ENCODE measurements at places on chromosomes 3 and 15. TPM values are rescaled to one million over a fixed set of nuclear protein-coding genes. Genes with fewer than 3 reads are reported as not detected.

DNA sequence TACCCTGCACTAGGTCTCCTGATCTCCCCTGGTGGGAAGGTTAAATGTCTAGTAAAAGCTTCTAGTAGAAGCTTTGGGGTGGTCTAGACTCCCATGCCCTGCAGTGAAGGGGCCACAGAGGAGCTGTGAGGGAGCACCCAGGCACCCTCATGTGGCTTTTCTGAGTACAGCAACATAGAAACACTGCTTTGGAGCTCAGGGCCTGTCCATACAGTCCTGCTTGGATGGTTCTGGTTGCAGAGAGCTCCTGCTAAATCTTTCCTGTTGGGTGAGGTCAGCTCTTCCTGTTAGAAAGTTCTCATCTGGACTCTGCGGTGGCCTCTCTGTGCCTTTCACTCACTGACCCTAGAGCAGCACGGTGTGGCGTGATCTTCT, 47.8 kb downstream of the GPD1L start:
- H3K4me3 ChIP-seq = no peak overlapping the region
- H3K27ac ChIP-seq = no peak overlapping the region
- no peaks in the 10 kb centered on the region for H3K4me1 ChIP-seq
- DNase-seq = no peak
- H3K27me3 ChIP-seq = no peaks in the 10 kb centered on the region

C3orf22 gene
- not detected for total RNA-seq

- DNase-seq = peak; percentile 29
- no peaks in the 10 kb centered on the region for H3K36me3 ChIP-seq
- no peak overlapping the region for H3K4me3 ChIP-seq
- H3K4me1 ChIP-seq = peaks cover 10% of the 10 kb centered on the region
- H3K27ac ChIP-seq = peak overlapping the region; percentile 40
Measured at GRCh38 chr3:95705786-95706418, 1108.5 kb upstream of the EPHA6 start.

GRCh38 chr3:153734777-153735551, 386.2 kb upstream of the ARHGEF26 start:
- DNase-seq = no peak
- H3K36me3 ChIP-seq = peaks cover 10% of the 10 kb centered on the region
- no peak overlapping the region for H3K27ac ChIP-seq
- H3K4me3 ChIP-seq = no peak overlapping the region
- no peaks in the 10 kb centered on the region for H3K27me3 ChIP-seq

DNA sequence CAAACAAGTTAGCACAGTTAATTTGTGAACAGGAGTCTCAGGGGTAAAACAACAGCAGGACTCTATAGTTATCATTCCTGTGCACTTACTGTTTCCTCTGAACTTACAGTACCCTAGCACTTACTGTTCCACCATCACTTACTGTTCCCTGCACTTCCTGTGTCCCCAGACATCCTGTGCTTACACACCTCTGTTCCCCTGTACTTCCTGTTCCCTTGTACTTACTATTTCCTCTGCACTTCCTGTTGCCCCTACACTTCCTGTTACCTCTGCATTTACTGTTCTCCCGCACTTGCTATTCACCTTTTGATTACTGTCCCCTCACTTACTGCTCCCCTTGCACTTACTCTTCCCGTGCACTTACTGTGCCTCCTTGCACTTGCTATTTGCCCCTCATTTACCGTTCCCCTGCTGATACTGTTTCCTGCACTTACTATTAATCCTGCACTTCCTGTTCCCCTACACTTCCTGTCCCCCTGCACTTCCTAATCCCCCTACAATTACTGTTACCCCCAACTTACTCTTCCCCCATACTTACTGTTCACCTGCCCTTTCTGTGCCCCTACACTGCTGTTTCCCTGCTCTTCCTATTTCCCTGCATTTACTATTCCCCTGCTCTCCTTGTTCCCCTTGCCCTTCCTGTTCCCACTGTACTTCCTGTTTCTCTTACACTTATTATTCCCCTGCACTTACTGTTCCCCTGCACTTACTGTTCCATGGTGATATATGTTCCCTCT, 30.3 kb downstream of the TPRA1 start:
- H3K27ac ChIP-seq = no peak overlapping the region
- no peaks in the 10 kb centered on the region for H3K27me3 ChIP-seq
- no peak for DNase-seq
- no peak overlapping the region for H3K4me3 ChIP-seq
